Left lobe of liver (tissue), 2 donors: ENCODE measurements at places on chromosomes 1 and 21.

- no peak for DNase-seq
Observed at GRCh38 chr1:58585166-58585565, 8.1 kb upstream of the TACSTD2 start.

- no peak for DNase-seq
Observed at GRCh38 chr1:180672505-180672904, 40.7 kb downstream of the XPR1 start.

DNA sequence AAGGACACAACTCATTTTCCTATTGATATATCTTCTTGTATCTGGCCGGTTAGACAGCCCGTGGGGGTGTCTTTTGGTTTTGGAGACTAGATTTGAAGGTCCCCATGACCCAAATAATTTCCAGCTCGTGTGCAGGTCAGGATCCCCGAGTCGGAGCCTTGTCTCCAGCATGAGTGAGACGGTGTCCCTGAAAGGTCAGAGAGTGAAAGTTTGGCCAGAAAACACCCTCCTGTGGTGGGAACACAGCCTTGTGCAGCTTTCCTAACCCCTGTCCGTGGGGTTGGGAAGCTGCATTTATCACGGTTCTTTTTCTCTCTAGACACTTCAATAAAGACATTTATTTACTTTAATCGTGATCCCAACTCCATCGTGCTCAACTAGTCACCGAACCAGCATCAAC lies 17.6 kb downstream of the COQ8A start:
- no peak for DNase-seq

GRCh38 chr21:16308269-16308668 lies 578.5 kb downstream of the USP25 start:
- DNase-seq = no peak

GRCh38 chr21:27206368-27206982 lies 239.6 kb upstream of the ADAMTS5 start:
- no peak for DNase-seq

DNA sequence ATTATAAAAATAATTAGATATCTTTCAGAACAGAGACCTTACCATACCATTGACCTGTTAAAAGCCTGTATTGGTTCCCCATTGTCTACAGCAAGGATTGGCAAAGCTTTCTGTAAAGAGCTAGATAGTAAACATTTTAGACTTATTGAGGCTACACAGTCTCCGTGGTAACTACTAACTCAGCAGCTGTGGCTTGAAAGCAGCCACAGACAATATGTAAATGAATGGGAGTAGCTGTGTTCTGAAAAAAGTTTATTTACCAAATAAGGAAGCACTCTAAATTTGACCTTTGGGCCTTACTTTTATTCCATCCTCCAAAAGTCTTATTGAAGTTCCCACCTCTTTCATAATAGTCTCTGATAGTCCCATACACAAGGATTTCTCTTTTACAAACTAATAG lies 39.7 kb downstream of the NUP210L start:
- DNase-seq = no peak

GRCh38 chr1:151574575-151575529 lies 34.7 kb downstream of the TUFT1 start:
- no peak for DNase-seq

GRCh38 chr1:22210636-22211035 lies 67.7 kb upstream of the WNT4 start:
- no peak for DNase-seq

DNA sequence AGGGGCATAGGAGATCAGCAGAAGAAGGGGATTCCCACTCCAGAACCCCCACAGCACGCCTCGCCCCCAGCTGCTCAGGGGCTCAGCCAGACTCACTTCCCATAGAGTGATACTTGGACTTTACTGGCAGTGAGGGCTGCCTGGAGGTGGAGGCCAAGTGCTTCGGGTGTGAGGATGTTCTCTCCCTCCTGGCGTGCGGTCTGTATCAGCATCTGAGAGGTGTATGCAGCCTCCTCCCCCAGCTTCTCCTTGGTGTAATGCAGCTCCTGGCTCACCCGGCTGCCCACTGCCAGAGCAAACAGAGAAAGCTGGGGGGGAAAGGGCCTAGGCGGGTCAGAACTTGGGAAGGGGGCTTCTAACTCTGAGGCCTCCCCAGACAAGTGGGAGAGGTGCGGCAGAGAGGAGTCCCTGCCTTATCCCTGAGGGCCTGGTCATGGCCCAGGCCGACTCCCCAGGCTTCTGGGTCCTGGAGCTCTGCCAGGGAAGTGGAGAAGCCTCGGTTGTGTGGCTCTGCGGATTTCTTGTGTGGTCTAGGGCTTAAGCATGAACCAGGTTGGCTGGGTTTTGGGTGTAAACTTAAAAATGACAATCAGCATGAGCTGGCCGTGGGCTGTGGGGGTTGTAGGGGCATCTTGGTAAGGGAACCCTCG lies 10.9 kb downstream of the PTCH2 start:
- no peak for DNase-seq

DNA sequence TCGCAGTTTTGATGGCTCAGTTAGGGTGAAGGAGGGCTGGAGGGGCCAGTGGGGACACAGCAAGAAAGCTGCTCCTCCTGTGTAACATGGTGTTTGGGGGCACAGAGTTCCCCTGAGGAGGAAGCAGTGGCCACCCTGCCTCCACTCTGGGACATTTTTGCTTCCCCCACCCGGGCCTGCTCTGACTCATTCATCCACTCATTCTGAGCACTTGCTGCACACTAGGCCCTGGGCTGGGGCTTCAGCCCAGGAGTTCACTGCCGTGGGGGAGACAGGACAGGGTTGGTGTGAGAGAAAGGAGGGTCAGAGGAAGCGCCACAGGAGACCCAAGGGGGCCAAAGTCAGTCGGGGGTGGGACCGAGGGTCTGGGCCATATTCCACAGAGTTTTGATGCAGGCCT lies 41.4 kb upstream of the ACOT11 start:
- DNase-seq = no peak

DNA sequence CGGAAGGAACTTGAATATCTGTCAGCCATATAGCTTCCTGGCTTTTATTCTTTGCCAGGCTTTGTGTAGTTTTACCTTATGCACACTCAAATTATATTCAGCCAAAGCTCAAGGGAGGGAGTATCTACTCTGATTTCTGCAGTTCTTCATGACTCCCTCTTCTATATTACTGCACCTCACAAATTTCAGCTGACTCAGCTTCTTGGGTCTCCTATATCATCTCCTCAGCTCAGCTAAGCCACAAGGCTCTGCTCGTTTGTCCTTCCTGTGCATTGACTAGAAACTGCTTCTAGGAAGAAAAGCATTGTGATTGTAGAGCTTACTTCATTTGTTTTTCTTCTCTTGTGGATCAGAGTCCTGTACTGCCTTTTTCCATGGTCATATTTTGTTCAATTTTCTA lies 37.4 kb downstream of the BTBD8 start:
- no peak for DNase-seq

DNA sequence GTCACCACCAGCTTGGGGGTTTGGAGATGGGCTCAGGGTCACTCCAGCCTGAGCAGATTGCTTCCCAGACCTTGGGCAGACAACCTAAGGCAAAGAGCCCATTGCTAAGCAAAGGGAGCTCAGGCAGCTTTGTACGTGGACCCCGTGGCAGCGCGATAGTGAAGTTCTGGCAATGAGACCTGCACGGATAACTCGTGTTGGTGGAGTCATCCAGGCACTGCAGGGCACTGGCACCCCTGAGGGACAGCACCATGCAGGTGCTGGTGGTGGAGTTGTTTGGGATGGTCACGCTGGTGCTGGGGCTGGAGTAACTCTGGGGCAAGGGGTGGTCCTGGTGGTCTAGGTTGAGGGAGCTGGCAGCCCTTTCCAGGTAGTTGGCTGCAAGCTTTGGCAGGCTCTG lies 13.6 kb upstream of the HSPG2 start:
- no peak for DNase-seq

DNA sequence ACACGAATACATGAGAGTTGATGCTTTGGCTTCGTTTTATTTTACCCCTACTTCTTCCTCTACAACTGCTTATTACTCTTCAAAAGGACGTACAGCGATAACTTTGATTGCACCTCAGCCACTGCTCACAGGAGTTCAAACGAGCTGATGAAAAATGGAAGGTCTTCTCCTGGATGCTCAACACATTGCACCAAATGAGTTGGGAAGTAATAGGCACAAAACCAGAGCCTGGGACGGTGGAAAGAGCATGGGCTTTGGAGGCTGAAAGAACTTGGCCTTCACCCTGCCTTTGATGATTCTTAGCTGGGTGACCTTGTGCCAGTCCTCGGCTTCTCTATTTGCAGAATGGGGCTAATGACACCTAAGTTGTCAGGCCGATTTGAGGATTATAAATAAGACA lies 4.8 kb downstream of the CD53 start:
- DNase-seq = no peak

DNA sequence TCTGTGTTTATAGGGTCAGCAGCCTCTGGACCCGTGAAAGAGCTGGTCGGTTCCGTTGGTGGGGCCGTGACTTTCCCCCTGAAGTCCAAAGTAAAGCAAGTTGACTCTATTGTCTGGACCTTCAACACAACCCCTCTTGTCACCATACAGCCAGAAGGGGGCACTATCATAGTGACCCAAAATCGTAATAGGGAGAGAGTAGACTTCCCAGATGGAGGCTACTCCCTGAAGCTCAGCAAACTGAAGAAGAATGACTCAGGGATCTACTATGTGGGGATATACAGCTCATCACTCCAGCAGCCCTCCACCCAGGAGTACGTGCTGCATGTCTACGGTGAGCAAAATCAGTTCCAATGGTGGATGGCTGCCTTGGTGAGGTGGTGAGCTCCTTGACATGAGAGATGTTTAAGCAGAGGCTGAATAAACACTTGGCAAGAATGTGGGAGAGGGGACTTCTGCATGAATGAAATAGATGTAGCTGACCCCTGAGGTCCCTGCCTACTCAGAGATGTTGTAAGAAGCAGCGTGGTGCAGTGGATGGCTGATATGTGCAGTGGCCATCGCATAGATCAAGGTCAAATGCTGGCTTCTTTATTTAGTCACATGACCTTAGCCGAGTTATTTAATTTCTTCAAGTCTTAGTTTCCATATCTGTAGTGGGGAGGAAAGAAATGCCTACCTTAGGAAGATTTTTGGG lies 9.3 kb downstream of the SLAMF7 start:
- DNase-seq = no peak

DNA sequence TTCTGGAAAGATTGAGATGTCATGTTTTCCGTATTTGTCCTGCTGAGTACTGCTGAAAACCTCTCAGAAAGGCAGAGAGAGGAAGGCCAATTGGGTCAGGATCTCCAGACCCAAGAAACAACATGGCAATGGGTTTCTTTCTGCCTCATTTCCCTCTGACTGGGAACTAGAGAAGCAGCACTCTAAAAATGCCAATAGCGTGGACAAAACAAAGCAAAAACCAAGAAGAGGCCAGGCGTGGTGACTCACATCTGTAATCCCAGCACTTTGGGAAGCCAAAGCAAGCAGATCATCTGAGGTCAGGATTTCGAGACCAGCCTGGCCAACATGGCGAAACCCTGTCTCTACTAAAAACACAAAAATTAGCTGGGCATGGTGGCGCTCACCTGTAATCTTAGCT lies 18.3 kb downstream of the TNFRSF9 start:
- no peak for DNase-seq

DNA sequence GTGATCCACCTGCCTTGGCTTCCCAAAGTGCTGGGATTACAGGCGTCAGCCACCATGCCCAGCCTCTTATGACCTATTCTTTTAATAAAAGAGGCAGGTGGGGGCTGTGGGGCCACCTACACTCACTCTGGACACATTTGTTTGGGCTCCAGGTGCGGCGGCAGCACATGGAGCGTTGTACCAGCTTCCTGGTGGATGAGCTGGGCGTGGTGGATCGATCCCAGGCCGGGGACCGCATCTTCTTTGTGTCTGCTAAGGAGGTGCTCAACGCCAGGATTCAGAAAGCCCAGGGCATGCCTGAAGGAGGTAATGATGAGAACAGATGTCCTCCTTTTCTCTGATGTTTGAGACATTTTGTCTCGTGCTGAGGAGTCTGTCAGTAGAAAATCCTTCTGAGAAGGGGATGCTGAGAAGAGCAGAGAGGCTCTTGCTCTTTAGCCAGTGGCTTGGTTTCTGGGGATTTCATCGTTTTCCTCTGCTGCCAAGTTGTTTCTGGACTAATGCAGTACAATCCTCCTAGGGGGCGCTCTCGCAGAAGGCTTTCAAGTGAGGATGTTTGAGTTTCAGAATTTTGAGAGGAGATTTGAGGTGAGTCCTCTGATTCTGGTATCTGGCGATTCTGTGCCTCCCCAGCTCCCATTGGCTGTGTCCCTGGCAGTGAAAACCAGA lies 17.9 kb upstream of the MIIP start:
- no peak for DNase-seq

DNA sequence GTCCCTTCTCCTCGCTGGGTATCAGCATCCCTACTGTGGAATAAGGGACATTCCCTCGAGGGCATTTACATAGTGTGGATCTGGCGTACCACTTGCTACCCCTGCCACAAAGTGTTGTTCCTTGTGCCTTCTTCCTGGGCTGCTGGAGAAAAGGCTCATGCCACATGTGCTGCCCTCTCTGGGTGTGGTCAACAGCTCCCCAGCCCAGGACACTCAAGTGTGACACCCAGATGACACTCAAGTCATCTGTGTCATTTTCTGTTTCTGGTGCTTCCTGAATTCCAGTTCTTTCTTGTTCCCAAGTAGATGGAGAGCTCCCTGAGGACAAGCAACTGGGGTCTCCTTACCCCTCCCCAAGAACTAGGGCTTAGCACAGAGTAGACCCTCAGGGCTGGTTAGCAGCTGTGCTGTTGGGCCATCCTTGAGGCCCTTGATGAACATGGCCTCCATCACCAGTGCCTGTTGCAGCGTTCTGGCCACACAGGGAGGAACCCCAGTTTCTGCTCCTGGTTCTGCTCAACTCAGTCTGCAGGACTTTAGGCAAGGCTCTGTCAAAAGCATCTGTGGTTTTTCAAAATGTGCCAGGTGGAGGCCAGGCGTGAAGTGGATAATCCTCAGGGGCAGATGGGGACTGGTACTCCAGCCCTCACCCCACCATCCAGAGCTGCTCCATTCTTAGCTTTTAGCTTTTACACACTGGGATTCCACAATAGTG lies 49.0 kb upstream of the CLIC4 start:
- no peak for DNase-seq
